AML-193 (cell line): ENCODE measurements at places on chromosomes 5 and 9.

GRCh38 chr5:140182075-140182711, 7.2 kb downstream of the CYSTM1 start:
- DNase-seq = no peak

DNA sequence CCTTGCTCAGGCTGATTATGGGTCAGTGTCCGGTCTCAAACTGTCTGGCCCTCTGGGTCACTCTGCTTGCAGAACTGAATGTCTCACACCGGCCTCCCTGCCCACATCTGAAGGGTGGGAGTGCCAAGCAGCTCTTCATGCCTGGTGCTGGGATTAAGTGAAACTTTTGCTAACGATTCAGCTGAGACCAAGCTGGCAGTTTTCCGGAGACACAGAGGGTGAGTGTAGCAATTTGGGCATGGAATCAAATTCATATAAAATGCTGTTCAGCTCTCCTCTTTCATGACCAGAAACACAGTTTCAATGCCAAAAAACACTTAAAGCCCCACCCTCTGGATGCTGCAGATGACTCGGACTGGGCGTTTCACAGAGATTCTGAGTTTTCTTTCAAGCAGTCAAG, 207.5 kb downstream of the NXNL2 start:
- no peak for DNase-seq

- DNase-seq = no peak
These were observed 58.5 kb downstream of the KCNIP1 start for GRCh38 chr5:170562166-170562874.

DNA sequence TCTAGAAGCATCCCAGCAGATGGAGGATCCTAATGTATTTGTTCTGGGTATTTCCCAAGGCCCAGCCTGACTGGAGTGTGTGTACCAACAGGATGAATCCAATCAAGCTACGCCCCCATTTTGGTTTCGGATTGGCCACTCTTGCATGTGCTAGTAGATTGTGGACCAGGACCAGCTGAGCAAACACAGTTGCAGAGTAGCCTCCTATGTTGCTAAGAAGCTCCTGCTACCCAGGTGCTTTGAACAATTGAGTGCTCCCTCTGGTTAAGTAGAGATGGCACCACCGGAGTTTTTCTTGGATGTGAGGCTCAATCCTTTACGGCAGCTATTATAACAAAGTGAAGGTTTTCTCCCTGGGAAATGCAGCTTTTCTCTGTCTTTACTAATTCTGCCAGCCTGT, 204.5 kb downstream of the NTRK2 start:
- DNase-seq = no peak

DNA sequence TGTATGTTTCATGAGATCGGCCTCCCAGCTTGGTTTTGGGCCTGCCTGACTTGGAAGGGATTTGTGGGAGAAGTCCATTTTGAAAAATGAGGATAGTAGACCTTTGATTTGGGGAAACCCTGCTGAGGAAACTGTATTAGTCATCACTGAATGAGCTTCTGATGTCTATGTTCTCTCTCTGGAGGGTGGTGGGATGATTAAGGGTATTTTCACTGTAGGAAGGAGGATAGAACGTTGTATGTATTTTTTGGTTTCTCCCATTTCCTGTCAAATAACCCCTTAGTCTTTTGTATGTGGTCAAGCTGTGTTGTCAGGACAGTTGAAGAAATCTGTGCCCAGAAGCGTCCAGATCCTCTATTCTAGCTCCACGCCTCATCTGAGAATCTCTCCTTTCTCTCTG, 151.9 kb downstream of the INSYN2B start:
- no peak for DNase-seq

DNA sequence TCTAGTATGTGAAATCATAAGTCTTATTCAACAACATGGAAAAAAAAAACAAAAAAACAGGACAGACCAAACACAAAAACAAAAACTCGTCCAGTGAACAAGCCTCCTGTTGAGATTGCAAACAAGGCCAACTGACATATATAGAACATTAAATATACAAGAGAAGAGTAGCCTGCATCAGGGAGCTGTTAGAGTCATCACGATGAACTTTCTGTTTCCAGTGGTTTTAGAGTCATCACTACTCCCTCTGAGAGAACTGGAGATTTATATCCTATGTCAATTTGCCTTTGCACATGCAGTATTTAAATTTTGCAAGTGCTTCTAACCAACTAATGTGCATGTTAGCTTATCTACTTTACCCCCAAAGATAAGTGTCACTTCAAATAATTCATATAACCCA, 9.9 kb downstream of the SNCAIP start:
- no peak for DNase-seq

GRCh38 chr9:113056191-113057106, at the start of gene ZFP37:
Gene ZFP37, minus strand, starts transcription at chr9:113056724. Its CDS starts 36 bp downstream, at chr9:113056688.
- no peak for DNase-seq
